Naive thymus-derived CD4-positive, alpha-beta T cell (primary cell): ENCODE measurements at places on chromosomes 7 and 10. TPM values are rescaled to one million over a fixed set of nuclear protein-coding genes. Genes with fewer than 3 reads are reported as not detected.

- H3K27me3 ChIP-seq, result no peaks in the 10 kb centered on the region
- H3K36me3 ChIP-seq, result no peaks in the 10 kb centered on the region
- no peak overlapping the region for H3K4me3 ChIP-seq
- H3K4me1 ChIP-seq, result no peaks in the 10 kb centered on the region
These were observed 15.1 kb upstream of the LMTK2 start for GRCh38 chr7:98091523-98091922.

DNA sequence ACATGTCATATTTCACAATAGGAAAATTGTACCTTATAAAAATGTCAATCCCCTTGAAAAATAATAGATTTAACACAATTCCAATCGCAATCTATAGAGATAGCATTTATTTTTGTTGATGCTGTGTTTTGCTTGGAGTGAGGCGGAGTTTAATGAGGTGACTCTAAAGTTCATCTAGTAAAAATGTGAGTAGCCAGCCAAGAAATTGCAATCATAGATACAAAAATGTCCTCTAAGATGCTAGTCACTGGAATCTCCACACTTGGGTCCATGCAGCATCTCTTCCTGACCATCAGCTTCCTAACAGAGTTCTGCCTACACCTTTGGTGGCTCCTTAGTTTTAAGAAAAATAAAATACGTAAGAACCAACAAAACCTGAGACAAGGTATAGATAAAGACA lies 44.9 kb downstream of the GLI3 start:
- H3K27me3 ChIP-seq, result no peaks in the 10 kb centered on the region
- H3K4me1 ChIP-seq, result no peaks in the 10 kb centered on the region
- no peak overlapping the region for H3K4me3 ChIP-seq
- DNase-seq, result no peak

DNA sequence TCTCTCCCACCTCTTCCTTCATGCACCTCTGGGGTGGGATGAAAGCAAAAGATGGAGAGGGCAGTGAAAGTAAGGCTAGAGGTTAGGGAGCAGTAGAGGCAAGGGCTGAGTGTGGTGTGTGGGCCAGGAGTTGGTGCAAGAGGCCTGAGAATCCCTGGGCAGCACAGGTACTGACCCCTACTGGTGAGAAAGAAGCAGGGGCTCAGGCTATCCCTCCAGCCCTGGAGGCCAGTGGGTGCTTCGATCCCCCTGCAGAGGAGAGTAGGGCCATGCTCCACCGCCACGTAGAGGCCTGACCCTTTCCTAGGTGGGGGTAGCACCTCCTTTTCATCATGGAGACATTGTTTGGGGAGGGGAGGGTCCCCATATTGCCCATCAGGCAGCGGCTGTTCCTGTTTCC lies 9.8 kb downstream of the CDHR1 start:
- H3K4me3 ChIP-seq, result no peak overlapping the region
- DNase-seq, result no peak
- H3K4me1 ChIP-seq, result no peaks in the 10 kb centered on the region
- H3K27ac ChIP-seq, result no peak overlapping the region
- H3K27me3 ChIP-seq, result no peaks in the 10 kb centered on the region
- H3K36me3 ChIP-seq, result no peaks in the 10 kb centered on the region

DNA sequence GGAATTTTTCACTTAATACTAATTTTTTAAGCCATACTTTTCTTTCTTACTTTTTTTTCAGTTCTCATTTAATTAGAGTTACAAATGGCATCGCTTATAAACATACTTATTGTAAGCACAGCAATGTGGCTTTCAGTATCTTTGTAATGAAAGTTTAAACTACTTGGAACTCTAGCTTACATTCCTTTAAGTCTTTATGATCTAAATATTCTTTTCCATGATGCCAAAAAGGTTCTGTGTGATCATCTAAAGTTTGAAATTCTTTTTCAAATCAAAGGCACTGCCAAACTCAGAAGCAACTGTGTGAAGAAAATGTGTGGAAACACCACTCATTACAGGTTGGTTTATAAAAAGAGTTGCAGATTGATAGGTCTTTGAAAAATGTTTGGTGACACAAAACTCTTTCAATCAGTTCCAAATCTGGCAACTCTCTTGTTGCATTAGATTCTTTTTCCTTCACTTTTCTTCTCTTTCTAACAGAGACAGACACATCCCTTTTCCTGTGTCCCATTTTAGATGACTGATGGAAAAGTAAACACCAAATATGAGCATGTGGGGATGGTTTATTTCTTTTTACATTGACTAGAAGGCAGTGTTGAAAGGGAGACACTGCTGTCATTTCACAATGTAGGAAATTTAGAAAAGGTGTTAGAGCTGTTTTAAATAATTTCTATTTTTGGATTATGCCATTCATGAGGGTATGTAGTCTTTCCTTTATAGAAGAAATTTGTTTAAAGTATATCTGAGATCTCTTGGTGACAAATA lies 392.3 kb downstream of the SUGCT start:
- H3K4me3 ChIP-seq, result no peak overlapping the region
- no peaks in the 10 kb centered on the region for H3K4me1 ChIP-seq
- H3K36me3 ChIP-seq, result no peaks in the 10 kb centered on the region
- H3K27me3 ChIP-seq, result no peaks in the 10 kb centered on the region

DNA sequence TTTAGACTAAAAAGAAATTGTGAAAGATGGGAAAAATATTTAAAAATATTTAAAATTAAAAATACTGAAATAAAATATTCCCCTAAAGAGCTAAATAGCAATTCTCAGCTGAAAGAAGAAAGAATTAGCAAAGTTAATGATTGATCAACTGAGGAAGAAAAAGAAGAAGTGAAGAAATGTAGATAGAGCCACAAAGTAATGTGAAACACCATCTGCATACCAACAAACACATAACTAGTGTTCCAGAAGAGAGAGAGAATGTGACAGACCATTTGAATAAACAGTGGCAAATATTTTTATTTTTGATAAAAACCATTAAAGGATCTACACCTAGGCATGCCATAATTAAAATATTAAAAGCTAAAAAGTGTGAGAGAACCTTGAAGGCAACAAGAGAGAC lies 784.5 kb upstream of the ZWINT start:
- no peaks in the 10 kb centered on the region for H3K4me1 ChIP-seq
- no peak for DNase-seq
- H3K27ac ChIP-seq, result no peak overlapping the region
- H3K27me3 ChIP-seq, result no peaks in the 10 kb centered on the region

DNA sequence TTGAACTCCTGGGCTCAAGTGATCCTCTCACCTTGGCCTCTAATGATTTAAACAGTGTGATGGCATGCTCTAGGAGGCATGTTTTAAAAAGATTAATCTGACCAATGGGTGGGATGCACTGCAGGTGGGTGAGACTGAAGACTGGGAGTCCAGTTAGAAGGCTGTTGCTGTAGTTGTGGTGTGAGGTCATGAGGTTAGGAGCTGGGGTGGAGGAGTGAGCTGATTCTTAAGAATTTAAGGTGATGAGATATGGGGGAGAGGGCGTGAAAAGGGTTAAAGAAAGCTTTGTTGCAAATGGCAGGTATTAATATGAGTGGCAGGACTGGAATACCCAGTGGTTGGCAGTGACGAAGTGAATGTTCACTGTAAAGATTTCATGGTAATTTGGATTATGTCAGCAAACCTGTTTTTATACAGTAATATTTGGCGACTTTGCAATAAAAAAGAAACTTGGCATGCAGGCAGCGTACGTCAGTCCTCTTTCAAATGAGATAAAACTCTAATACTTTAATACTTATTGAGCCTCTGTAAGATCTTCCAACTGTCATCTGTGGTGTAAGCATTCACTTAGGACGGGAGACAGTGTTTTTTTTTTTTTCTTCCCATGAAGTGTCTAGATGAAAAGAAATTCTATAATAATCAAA lies 72.8 kb upstream of the MTPN start:
- DNase-seq, result no peak
- H3K36me3 ChIP-seq, result no peaks in the 10 kb centered on the region
- H3K27ac ChIP-seq, result no peak overlapping the region
- no peak overlapping the region for H3K4me3 ChIP-seq

DNA sequence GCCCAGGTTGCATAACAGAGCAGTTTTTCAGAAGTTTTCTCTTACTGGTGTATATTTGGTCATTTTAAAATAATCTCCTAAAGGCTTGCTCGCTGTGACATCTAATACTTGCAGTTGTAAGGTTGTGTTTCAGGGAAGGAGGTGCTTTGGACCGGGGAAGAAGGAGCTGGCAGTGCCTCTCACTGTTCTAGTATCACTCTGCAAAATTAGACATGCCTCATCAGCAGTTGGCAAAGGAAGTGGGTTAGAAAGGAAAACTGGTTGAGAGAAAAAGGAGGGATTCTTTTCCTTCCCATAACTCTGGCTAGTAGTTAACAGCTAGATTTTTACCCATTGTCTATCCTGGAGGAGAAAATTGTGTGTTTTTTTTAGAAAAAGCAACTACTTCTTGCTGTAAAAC lies 34.8 kb downstream of the CUL1 start:
- H3K27me3 ChIP-seq, result no peaks in the 10 kb centered on the region
- no peak overlapping the region for H3K4me3 ChIP-seq
- no peak overlapping the region for H3K27ac ChIP-seq

- no peaks in the 10 kb centered on the region for H3K4me1 ChIP-seq
- no peak overlapping the region for H3K27ac ChIP-seq
These were observed 126.0 kb upstream of the CALN1 start for GRCh38 chr7:72538147-72538546.

GRCh38 chr7:44331682-44332081 lies 6.3 kb upstream of the CAMK2B start:
- H3K27me3 ChIP-seq, result no peaks in the 10 kb centered on the region
- no peak for DNase-seq
- H3K4me1 ChIP-seq, result no peaks in the 10 kb centered on the region
- H3K36me3 ChIP-seq, result no peaks in the 10 kb centered on the region
- no peak overlapping the region for H3K4me3 ChIP-seq

DNA sequence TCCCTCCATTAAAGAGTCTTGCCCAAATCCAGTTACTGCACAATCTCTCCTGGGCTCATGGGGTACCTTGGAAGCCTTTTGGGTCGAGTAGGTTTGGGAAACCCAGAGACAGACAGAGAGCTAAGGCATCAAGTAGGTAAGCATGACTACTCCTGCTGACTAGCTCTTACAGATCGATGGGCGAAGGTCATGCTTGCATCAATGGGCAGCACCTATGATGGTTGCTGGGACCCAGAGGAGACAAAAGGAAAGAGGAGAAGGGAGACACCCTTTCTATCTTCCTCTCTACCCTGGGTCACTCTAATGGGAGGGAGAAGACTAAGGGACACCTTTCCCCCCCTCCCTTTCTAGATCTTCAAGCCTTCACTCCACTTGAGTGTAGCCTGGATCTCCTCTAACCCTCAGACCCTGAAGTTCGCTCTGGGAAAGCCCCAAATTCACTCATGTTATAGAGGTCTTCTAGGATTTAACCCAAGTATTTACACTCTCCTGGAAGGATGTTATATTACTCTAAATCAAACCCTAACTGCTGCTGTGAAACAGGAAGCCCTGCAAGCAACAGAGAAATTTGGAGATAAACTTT lies 31.6 kb upstream of the ZNF746 start:
- no peak overlapping the region for H3K27ac ChIP-seq
- no peak for DNase-seq
- no peaks in the 10 kb centered on the region for H3K36me3 ChIP-seq
- H3K27me3 ChIP-seq, result no peaks in the 10 kb centered on the region

DNA sequence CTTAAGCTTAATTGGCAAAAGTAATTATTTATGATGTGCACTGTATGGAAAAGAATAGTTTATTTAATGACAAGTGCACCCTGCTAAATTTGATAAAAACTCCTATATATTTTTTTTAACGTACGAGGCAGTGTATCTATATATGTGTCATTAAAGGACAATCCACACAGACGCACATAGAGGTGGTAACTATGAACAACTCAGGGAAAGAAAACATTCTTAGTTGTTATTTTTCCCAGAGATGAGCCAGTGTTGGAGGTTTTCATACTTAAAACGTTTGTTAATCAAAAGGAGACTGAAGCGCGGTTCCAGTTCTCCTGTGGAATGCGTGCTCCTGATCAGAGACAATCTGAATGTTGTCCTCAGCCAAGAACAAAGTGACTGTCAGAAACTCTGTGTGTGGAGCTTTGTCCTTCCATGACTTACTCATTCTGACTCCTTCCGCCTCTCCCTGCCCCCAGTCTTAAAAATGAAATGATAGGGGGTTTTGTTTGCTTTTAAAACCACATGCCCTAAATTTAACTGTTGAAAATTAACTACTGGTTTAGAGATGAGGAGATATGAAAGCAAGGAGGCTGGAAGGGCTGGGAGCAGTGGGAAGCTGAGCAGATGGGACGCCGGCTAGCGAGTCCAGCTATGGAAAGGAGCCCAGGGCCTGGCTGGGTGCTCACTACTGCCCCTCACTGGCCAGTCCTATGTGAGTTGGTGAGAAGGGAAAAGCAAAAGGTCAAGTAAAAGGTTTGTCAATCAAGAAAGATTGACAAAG lies 99.6 kb downstream of the SVIL start:
- peaks cover 15% of the 10 kb centered on the region for H3K36me3 ChIP-seq
- H3K4me1 ChIP-seq, result no peaks in the 10 kb centered on the region
- no peaks in the 10 kb centered on the region for H3K27me3 ChIP-seq
- no peak overlapping the region for H3K27ac ChIP-seq
- no peak for DNase-seq

GRCh38 chr7:33760834-33761233 lies 144.5 kb upstream of the BMPER start:
- H3K4me1 ChIP-seq, result no peaks in the 10 kb centered on the region
- H3K27ac ChIP-seq, result no peak overlapping the region
- no peaks in the 10 kb centered on the region for H3K36me3 ChIP-seq
- no peak for DNase-seq

- peaks cover 20% of the 10 kb centered on the region for H3K4me1 ChIP-seq
- peaks cover 32% of the 10 kb centered on the region for H3K27me3 ChIP-seq
- H3K27ac ChIP-seq, result no peak overlapping the region
- H3K4me3 ChIP-seq, result peak overlapping the region; percentile 79
- DNase-seq, result peak; percentile 63
- no peaks in the 10 kb centered on the region for H3K36me3 ChIP-seq
These were observed 28.9 kb downstream of the SKIDA1 start for GRCh38 chr10:21496343-21497176.

DNA sequence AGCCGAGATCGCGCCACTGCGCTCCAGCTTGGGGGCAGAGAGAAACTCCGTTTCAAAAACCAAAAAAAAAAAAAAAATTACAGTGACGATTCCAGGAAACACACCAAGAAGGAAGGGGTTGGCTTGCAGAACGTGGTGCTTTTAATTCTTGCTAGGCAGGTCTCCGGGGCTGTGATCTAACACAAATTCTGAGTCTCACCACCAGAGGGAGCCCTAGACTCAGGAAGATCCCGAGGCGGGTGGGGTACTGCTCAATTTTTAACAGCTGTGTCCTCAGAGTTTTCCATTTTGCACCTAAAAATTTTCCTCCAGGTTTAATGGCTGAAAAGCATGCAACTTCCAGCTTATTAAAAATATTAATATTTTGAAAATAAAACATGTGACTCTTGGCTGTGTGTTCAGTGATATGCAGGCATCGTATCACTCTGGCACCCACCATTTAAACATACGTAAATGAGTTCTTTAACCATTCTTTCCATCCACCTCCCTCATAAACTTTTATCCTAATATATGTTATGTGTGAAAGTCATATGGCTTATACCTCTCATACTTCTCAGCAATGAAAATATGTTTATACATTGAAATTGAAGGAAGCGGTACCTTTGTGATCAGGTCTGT lies 26.5 kb upstream of the NUB1 start:
- no peak overlapping the region for H3K27ac ChIP-seq
- no peak overlapping the region for H3K4me3 ChIP-seq
- H3K36me3 ChIP-seq, result no peaks in the 10 kb centered on the region
- peak; percentile 82 for DNase-seq
- no peaks in the 10 kb centered on the region for H3K27me3 ChIP-seq

GRCh38 chr7:141076377-141076776 lies 2.5 kb downstream of the TMEM178B start:
- H3K27me3 ChIP-seq, result peaks cover 4% of the 10 kb centered on the region
- no peaks in the 10 kb centered on the region for H3K36me3 ChIP-seq
- DNase-seq, result no peak
- no peak overlapping the region for H3K4me3 ChIP-seq
- H3K4me1 ChIP-seq, result peaks cover 5% of the 10 kb centered on the region

ERVW-1 gene
- not detected for total RNA-seq

LGI1 gene
- total RNA-seq, result not detected

MTG1 gene
- total RNA-seq, result 67.1 TPM
